ENCODE measurements at places on chromosomes 5 and 9. TPM values are rescaled to one million over a fixed set of nuclear protein-coding genes. Genes with fewer than 3 reads are reported as not detected.

Gene PCDHGA5
- 0.16 TPM for total RNA-seq

Gene SNCAIP
- not detected for total RNA-seq

Gene DAPK1
- total RNA-seq, result 3.2 TPM

Gene OCLN
- total RNA-seq, result 9.0 TPM

Gene SMIM33
- 0.32 TPM for total RNA-seq

Gene TERT
- total RNA-seq, result 0.10 TPM

Gene AMBP
- total RNA-seq, result not detected

- no peak for DNase-seq
These were observed 52.2 kb downstream of the MTAP start for GRCh38 chr9:21854594-21854993.

DNA sequence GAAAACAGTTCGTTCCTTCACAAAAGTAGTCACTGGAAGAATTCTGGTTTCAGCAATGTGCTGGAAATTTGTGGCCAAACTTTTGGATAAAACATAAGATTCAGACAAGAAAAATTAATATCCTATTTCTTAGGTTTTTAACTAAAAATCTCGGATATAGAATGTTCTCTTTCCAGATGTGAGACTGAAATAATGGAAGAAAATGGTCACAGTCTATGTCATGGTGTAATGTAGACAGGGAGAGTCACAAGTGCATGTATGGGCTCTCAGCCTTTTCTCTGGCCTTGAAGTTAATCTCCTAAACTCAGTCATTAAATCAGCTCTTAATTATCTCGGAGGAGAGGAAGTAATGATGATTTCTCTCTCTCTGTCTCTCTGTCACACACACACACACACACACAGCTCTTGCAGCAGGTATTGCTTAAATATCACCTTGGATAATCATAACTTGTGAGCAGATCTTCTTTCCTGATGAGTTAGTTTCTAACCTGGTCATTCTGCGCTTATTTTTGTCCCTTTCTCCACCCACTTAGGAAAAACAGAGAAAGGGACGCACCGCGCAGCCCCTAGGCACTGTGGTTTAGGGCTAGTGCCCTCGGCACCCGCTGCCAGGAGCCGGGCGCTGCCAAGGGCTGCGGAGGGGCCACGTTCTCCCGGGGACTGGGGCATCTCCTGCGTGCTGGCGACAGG, 672 bp upstream of the ITGA2 start:
- no peak for DNase-seq

- DNase-seq, result no peak
These were observed 259.4 kb downstream of the GADD45G start for GRCh38 chr9:89864257-89864656.

GRCh38 chr9:24095246-24095645, 269.2 kb upstream of the ELAVL2 start:
- no peak for DNase-seq

GRCh38 chr9:112112941-112113681, 62.0 kb downstream of the SUSD1 start:
- no peak for DNase-seq

Data from T-helper 17 cell (primary cell).